ENCODE measurements at places on chromosomes 1 and 21. TPM values are rescaled to one million over a fixed set of nuclear protein-coding genes. Genes with fewer than 3 reads are reported as not detected.
A peak's percentile ranks its signal among the peaks of the same experiment; 100 is the strongest.

DNA sequence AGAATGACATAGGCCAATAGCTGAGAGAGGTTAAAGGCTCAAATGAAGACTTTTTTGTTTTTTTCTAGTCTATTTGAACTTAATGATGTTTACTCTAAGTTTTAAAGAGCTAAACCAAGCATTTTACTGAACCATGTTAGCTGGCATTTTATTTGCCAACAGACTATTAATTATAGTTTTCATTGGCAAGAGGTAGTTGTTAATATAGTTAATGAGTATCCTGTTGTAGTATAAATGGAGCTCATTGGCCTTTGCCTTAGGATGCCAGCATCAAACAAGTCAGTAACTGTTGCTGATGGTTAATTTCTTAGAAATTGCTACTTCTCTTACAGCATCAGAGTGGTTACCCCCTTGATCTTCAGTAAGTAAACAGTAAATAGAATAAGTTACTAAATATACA is 339.0 kb upstream of the B3GALT2 start:
- no peak for DNase-seq

- DNase-seq: no peak
These were observed 160.0 kb downstream of the NEGR1 start for GRCh38 chr1:72122099-72122880.

DNA sequence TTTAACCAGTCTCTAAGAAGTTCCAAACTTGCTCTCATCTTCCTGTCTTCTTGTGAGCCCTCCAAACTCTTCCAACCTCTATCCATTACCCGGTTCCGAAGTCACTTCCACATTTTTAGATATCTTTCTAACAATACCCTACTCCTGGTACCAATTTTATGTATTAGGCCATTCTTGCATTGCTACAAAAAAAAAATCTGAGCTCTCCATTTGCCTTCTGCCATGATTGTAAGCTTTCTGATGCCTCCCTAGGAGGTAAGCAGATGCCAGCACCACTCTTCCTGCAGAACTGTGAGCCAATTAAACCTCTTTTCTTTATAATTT is 91.5 kb upstream of the ARTN start:
- DNase-seq: no peak

The ITGB3BP gene
- 13.6 TPM for total RNA-seq

The DNM3 gene
- 6.5 TPM for total RNA-seq

- no peak for DNase-seq
These were observed 19.9 kb downstream of the FCRL1 start for GRCh38 chr1:157799996-157800395.

- no peak for DNase-seq
These were observed 7.1 kb downstream of the PTGFRN start for GRCh38 chr1:116916533-116917445.

DNA sequence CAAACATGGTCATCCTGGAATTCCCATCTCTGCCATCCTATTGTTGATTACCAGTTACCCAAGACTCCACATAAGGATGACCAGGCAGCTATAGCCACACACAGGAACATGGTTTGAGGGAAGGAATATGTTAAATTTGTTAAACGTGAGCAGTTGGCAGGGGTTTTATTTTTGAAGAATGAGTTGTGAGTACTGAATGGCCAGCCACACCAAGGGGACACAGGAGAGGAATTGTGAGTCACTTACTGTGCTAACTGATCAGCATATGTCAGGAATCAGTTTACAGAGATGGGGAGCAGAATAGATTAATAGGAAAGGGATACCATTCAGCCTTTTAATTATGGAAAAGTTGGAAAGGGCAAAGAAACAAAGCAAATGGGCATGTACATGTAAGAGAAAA is 39.3 kb upstream of the RAVER2 start:
- no peak for DNase-seq

GRCh38 chr21:18603261-18603660 is 199.7 kb upstream of the TMPRSS15 start:
- DNase-seq: no peak

DNA sequence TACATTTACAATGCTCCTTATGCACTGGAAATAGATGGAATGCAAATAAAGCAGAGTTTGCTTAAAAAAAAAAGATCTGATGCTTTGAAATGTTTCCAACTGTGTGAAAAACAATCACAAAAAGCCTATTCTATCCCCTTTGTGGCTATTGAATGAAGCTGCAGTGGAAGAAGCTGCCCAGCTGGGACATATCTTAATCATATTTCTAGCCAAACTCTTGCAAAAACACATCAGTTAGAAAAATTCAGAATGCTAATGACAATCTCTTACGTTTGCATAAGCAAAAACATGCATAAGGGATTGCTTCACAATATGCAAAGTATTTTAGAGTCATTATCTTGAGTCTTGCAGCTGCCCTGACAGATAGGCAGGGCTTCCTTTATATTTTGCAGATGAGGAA is 526.4 kb upstream of the USP24 start:
- DNase-seq: peak; percentile 49

GRCh38 chr1:15020943-15021745 is 132.4 kb upstream of the TMEM51 start:
- DNase-seq: no peak

DNA sequence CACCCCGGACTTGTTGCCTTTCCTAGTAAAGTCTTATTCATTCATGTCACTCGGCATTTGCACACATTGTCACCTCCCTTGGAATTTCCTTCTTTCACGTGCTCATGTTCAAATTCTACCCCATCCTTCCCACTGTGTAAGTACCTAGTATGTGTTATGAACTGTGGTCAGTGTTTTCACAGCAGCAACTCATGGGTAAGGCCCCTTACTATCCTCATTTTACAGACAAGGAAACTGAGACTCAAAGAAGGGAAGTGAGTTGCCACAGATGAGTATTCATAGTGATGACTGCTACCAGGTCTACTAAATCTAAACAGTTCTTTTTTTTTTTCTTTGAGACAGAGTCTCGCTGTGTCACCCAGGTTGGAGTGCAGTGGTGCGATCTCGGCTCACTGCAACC is 10.5 kb downstream of the CITED4 start:
- no peak for DNase-seq

DNA sequence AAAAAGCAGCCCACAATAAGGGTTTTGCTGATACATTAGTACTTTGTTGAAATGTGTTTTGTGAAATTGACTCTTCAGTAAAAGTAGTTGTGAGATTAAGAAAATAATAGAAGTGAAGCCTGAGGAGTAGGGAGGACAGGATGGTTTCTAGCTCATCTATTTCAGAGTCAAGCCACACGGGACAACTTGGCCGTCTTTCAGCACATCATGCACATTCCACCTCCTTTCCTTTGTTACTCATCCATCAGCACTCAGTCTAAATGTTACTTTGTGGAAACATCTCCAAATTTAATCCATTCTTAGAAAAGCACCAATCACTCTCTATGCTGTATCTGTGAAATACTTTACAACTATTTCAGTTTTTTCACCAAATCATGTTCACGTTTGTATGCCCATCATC is 223.3 kb downstream of the FGGY start:
- peak; percentile 60 for DNase-seq

The AADACL3 gene
- not detected for total RNA-seq

DNA sequence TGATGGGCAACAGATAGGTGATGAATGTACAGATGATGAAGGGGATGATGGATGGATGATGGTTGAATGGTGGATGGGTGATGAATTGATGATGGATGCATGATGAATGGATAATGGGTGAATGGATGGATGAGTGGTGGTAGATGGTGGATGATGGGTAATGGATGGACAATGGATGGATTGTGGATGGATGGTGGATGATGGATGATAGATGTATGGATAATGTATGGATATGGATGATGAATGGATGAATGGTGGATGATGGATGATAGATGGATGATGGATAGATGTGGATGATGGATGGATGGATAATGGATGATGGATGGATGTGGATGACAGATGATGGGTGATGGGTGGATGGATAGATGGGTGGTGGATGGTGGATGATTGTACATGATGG is 35.7 kb downstream of the WNT3A start:
- no peak for DNase-seq

DNA sequence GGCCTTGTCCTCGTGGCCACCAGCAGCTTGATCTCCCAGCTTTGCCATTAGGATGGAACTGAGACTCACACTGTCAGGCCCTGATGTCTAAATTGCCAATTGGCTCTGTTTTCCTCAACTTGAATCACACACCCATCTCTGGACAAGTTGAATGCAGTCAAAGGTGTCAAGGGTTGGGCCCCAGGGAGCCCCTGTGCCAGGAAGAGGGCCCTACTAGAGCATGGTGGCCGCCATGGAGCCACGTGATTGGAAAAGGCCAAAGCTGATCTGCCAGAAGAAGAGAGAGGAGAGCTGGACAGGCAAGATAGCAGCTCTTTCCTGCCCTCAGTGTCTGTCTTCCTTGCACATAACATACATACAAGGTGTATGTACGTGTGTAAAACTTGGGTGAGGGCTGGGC is 54.9 kb upstream of the NEK2 start:
- no peak for DNase-seq

The PCAT6 gene
- total RNA-seq: 5.4 TPM

The SLC37A1 gene
- 6.9 TPM for total RNA-seq
